ENCODE measurements at places on chromosomes 3 and 15. TPM values are rescaled to one million over a fixed set of nuclear protein-coding genes. Genes with fewer than 3 reads are reported as not detected.

GRCh38 chr3:184467171-184467570 lies 87.3 kb downstream of the CHRD start:
- DNase-seq: no peak

DNA sequence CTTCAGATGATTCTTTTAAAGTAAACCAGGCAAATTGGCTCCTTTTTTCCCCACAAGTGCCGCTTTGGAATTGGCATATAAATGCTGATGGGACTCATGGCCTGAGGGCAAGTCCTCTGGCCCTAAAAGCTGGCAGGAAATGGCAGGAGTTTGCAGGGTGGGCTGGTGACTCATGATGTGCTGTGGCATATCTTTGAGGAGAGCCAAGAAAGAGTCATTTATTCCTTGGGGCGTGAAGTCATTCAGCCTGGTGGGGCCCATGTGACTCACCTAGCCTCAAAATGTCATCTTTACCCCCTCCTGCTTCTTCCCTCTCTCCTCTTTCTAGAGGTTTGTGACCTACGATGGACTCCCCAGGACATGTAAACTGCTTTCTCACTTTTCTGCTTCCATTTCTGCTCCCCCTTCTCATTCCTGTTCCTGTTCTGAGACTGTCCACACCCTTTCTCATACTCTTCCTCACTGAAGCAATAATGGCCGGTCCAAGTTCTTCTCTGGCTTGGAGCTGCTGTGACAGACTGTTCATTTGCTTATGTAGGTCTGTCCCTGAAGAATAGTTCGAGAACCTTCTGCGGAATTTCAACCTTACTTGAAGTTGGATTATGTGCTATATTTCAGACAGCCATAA lies 326.1 kb downstream of the SATB1 start:
- DNase-seq: peak; percentile 90

- no peak for DNase-seq
Measured at GRCh38 chr3:126847061-126847460, 135.9 kb upstream of the PLXNA1 start.

DNA sequence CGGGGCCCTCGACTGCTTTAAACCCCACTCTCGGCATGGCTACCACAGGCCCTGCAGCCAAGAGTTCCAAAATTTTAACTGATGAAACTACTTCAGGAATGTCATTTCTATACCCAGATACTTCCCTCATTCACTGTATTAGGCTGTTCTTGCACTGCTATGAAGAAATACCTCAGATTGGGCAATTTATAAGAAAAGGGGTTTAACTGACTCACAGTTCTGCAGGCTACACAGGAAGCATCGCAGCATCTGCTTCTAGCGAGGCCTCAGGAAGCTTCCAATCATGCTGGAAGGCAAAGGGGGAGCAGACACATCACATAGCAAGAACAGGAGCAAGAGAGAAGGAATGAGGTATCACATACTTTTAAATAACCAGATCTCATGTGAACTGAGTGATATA lies 21.6 kb upstream of the ALCAM start:
- no peak for DNase-seq

GRCh38 chr15:70615435-70616310 lies 147.7 kb downstream of the UACA start:
- no peak for DNase-seq

GRCh38 chr3:147426931-147427330 lies 17.8 kb downstream of the ZIC1 start:
- no peak for DNase-seq

- DNase-seq: no peak
Measured at GRCh38 chr3:182369861-182370260, 423.4 kb upstream of the ATP11B start.

DNA sequence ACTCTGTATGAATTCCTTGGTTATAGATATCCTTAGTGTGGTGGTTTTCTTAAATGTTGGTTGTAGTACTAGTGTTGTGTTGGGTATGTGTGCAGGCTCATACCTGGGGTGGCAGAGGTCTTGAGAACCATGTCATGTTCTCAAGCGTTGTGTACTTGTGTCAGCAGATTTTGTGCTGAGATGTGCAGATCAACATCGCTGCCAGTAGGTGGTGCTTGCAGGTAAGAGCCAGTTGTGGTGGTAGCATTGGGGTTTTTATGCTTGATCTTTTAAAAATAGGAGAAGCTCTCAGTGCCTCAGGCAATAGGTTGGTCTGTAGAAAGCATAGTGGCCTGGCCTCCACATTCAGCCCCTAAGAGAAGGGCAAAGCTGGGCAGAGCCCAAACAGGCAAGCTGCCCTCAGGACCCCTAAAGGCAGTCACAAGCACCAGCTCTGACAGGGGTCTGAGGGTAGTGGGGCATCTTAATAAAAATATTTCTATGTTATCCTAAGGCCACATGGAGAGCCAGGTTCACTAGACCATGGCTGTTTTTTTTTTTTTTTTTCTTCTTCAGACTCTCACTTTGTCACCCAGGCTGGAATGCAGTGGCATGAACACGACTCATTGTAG lies 164.0 kb downstream of the IL20RB start:
- DNase-seq: peak; percentile 14

DNA sequence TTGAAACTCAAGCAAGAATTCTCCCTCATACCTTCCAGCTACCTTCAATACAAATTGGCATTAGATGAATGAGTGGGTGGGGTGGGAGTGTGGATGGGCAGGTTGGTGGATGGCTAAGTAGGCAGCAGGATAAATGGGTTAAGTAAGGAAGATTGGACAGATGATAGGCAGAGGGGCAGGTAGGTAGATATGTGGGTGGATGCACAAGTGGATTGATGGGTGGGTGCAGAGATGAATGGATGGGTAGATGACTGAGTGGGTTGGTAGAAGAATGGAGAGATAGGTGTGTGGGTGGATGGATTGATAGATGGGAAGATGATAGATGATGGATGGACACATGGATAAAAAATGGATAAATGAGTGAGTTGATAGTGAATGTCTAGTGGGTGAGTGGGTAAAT lies 27.6 kb downstream of the VIPR1 start:
- DNase-seq: no peak

GRCh38 chr3:126402666-126403302 lies 8.1 kb downstream of the CFAP100 start:
- DNase-seq: no peak

DNA sequence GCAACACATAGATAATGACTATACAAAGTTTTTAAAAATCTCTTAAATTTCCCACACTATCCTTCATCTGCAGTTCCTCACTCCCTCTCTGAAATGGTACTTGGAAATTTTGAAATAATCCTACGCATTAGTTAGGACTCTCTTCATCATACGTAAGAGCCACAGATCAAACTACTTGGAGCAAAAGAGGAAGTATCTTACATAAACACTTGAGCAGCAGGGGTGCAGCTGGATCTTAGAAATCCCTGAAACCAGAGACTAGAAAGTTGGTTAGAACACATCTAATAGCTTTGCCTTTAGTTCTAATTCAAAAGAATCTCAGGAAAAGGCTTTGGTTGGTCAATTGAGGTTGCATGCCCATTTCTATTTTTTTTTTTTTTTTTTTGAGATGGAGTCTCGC lies 38.8 kb upstream of the ZNF445 start:
- no peak for DNase-seq

GRCh38 chr3:122235147-122235546 lies 51.7 kb downstream of the CASR start:
- DNase-seq: no peak

- no peak for DNase-seq
Measured at GRCh38 chr3:10845001-10845761, 29.2 kb downstream of the SLC6A11 start.

- peak; percentile 62 for DNase-seq
Measured at GRCh38 chr3:136819731-136820679, 1.1 kb downstream of the SLC35G2 start.

DNA sequence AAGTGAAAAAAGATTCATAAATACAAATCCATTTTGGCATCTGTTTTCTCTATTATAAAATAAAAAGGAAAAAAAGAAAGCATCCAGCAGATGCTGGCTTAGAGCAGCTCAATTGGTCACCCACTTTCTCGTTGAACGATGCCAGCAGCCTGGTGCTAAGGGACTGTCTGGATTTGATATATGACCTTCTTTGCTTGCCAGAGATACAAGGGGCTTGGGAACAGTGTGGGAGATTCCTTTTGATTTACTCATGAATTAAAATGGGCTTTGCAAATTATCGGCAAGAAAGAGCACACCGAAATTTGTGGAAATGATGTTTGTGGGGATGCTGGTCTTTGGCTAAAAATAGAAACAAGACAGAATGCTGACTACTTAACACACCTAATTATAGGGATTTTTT lies 210.3 kb upstream of the STT3B start:
- DNase-seq: peak; percentile 46

GRCh38 chr3:112627919-112628466 lies 12.9 kb downstream of the CCDC80 start:
- no peak for DNase-seq

DNA sequence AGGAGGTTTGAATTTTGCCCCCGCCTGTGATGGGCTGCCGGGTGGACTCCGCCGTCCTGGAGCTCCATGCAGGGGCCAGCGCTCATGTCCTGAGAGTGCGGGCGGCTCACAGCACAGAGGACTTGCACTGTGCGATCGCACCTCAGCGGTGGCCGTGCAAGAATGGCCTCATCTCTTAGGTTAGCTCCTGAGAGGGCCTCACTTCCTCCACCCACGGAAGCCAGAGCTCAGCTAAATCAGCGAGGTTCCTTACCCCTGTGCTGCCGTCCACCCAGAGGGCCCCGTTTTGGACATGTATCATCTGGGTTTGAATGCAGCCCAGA lies 72.0 kb upstream of the PCSK6 start:
- no peak for DNase-seq

DNA sequence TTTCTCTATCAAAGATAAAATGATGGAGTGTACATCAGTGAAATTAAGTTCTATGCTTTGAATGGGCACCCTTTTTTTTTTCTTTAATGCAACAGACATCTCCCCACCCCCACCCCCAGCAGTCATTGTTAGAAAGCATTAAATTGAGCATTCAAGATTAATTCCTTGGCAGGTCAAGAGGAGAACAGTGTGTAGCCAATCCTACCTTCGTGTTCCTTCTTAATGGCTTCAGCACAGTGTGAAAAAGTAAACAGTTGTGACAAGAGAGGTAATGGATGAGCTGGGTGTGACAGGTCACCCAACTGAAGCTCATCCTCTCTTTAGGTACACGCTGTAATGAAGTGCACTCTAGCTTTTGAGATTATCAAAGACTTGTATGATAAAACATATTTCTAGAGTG lies 198.5 kb upstream of the RARB start:
- DNase-seq: no peak

DNA sequence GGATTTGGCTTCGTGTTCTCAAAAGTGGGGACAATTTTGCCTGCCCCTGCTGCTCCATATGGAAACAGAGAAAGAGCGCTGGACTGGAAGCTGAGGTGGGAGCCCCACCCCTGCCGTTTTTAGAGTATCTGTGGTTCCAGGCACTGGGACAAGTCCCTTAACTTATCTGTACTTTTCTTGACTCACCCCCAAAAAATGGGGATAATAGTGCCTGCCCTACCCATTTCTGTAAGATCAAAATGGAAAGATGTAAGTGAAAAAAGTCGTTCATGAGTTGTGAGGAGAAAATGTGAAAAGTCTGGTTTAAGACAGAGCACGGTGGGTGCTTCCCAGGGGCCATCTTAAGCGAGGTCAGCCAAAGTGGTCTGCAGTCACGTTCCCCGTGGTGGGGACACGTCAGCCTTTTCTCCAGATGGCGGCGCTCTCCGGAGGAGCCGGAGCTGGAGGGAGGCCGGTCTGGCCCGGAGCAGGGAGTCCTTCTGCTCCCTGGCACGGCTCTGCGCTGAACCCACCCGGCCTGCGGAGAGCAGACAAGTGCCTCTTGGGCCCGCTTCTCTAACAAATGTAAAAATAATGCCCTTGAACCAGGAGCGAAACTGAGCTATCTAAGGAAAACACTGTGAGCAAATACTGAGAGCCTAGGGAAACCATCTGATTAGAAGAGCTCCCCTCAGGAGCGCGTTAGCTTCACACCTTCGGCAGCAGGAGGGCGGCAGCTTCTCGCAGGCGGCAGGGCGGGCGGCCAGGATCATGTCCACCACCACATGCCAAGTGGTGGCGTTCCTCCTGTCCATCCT lies at the start of gene CLDN18:
TSS of gene CLDN18 (plus strand) at position 690 of the 797 bp plus-strand sequence. CDS start at position 751, 61 bp downstream.
- peak; percentile 72 for DNase-seq

DNA sequence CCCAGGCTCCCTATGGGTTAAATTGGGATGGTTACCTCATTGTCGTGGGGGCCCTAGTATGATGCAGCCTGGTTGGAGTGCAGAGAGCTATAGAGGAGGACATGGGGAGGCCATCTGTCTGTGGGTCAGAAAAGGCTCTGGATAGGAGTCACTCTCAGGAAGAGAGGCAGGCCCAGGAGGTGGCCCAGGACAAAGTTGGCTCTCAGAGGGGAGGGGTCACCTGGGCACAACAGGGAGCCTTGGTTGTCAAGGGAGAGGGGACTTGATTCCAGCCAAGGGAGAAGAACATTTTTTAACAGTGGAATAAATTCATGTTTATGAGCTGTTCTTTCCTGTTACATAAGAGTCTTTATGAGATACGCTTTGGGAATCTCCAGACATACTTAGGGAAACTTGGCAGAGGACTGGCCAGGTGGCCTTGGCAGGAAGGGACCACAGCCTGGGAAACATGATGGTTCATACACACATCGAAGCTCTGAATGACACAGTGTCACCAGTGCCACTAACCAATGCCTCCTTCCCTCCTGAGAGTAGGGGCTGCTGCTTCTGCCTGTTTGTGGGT lies 27.5 kb upstream of the LCTL start:
- no peak for DNase-seq

DNA sequence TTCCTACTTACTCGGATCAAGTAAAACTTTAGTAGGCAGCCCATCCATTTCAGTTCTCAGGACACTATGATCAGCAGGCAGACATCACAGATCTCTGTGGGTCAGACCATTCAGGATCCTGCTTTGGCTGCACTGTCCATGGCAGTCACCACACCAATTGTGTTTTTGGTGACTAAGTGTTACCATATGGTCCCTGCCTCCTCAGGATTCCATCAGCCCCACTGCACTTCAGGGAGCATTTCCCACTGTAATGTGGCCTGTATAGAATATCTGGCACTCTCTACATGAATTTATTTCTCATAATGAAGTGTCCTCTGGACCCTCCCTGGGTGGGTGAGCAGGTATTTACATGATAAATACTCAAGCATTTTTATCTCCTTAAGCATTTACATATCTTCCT lies 41.3 kb downstream of the ZNF445 start:
- DNase-seq: no peak

- peak; percentile 84 for DNase-seq
Measured at GRCh38 chr3:9884555-9885165, 4.6 kb upstream of the CIDEC start.

GRCh38 chr3:46146021-46146420 lies 62.1 kb downstream of the CCR1 start:
- DNase-seq: no peak

GRCh38 chr3:26307192-26307591 lies 315.4 kb upstream of the LRRC3B start:
- no peak for DNase-seq

GRCh38 chr15:64026591-64026990 lies 19.7 kb downstream of the DAPK2 start:
- DNase-seq: no peak

- no peak for DNase-seq
Measured at GRCh38 chr15:60674704-60675395, 195.9 kb upstream of the ICE2 start.

The ITGB5 gene
- total RNA-seq: 139 TPM

The FOXB1 gene
- total RNA-seq: 1.3 TPM

The SPATA12 gene
- not detected for total RNA-seq

The PTPRG gene
- 37.8 TPM for total RNA-seq

The QTRT2 gene
- 17.2 TPM for total RNA-seq

The TM4SF1 gene
- 28.9 TPM for total RNA-seq

The SLC24A1 gene
- total RNA-seq: 10.3 TPM

The PLSCR5 gene
- not detected for total RNA-seq

The SYNPR gene
- not detected for total RNA-seq

The INKA1 gene
- 2.7 TPM for total RNA-seq

The IFT122 gene
- total RNA-seq: 17.7 TPM

The LRRIQ4 gene
- total RNA-seq: not detected

The DNAJA4 gene
- 0.14 TPM for total RNA-seq

The CKMT1A gene
- 1.2 TPM for total RNA-seq

The FGF12 gene
- total RNA-seq: 1.8 TPM
